ENCODE measurements at places on chromosomes 5 and 9.

GRCh38 chr9:912776-913175 lies 63.7 kb upstream of the DMRT3 start:
- no peak for DNase-seq

DNA sequence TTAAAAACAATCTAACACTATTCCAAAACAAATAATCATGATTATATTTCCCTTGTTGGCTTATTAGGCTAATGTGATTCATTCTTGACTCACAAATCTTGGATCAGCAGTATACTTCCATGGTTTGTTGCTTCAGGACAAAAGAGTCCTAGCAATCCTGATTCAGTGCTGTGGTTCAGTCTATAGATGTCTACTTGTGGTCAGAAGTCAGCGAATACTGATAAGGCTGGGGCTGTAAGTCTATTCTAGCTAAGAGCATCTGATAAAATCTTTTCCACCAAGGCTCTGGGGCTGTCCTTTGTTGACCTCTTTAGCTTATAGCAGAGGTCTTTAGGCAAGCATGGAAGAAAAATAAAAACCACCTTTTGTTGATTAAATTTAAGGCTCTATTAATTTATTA lies 4.4 kb upstream of the SMIM3 start:
- DNase-seq, result no peak

DNA sequence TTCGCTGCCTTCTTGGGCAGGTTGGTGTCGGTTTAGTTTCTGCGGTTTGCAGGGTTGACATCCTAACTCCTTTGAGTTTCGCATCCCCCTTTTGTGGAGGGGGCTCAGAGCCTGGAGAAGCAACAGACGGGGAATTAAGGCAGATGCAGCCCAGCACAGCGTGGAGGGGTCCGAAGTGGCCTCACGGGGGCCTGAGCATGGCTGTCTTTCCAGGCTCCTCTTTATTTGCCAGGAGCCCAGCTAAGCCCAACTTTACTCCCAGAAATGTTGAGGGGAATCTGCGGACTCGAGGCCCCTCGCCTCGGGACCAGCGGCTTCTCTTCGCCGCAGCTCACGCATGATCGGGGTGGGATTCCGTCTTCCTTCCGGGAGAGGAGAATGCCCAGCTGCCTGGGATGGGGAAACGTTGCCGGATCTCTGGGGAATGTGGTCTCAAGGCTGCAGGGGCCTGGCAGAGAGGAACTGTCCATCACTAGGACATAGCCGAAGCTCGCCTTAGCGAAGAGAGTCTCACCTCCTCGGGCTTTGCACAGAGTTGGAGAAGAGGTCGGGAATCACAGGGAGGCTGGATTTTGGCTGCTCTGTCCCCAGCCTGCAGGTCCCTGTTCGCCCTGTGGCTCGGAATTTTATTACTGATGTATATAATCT lies 1.3 kb downstream of the RAI14 start:
- no peak for DNase-seq

DNA sequence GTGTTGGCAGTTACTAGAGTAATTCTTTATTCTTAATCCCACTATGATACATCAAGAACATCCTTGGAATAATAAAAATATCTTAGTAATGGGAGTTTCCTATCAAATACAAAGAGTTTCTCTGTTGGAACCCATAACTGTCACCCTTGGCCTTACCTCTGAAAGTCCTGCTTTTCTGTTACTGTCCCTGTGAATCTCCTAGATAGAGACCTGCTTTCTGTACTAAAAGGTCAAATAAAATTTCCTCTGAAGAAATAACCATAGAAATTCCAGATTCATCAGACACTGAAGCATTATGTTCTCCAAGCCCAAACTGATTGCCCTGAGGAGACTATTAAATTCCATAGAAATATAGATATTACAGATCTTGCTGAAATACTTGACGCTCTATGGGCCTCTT lies 63.0 kb downstream of the KCNV2 start:
- no peak for DNase-seq

DNA sequence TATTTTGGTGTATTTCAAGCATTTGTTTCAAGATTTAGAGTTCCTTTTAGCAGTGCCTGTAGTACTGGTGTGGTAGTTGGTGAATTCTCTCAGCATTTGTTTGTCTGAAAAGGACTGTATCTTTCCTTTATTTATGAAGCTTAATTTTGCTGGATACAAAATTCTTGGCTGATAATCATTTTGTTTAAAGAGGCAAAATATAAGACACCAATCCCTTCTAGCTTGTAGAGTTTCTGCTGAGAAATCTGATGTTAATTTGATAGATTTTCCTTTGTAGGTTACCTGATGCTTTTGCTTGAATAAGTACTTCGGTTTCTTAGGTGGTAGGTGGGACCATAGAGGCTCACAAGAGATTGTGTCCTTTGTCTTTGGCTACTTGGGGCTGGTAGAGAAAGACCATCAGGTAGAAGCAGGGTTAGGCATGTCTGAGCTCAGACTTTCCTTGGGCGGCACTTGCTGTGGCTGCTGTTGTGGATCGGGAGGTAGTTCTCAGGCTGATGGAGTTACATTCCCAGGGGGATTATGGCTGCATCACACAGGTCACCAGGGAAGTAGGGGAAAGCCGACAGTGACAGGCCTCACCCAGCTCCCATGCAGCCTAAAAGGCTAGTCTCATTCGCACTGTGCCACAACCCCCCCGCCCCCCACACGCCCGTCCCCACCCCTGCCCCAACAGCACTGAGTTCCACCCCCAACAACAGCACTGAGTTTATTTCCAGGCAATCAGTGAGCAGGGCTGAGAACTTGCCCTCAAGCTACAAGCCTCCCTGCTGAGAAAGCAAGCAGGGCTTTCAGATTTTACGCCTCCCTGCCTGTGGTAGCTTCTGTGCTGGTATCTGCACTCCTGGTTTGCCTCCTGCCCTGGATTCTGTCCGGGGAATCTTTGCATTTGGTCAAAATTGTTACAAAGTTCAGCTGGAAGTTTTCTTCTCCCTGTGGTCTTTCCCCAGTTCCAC lies 127.1 kb upstream of the GLRA1 start:
- no peak for DNase-seq

- DNase-seq, result no peak
Measured at GRCh38 chr5:167208911-167209310, 1082.5 kb upstream of the WWC1 start.

DNA sequence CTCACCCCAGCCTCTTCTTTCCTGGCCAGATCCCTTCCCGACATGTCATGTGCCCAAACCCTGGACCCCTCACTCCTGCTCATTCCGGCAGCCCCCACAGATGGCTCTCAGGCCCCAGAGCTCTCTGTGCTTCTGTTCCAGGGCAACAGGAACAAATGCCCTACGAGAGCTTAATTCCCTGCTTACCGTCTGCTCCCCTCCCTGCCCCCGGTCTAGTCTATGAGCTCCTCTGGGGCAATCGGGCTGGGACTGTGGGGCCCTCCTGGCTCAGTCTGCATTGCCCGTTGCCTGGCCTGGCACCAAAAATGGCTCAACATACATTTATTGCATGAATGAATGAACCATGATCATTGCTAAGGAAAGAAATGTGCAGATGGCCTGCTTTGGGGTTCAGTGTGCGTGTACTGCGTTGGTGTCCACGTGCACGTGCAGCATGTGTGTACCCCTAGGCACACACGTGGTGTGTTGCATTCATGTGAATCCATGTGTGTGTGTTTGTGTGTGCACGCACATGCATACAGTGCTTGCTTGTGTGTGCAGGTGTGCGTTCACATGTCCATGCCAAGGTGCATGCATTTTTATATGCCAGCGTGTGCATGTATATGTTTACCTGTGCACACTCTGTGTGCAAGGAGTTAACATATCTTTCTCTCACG lies 201.2 kb upstream of the IER5L start:
- no peak for DNase-seq

GRCh38 chr9:7243838-7244237 lies 486.1 kb downstream of the KDM4C start:
- DNase-seq, result no peak

DNA sequence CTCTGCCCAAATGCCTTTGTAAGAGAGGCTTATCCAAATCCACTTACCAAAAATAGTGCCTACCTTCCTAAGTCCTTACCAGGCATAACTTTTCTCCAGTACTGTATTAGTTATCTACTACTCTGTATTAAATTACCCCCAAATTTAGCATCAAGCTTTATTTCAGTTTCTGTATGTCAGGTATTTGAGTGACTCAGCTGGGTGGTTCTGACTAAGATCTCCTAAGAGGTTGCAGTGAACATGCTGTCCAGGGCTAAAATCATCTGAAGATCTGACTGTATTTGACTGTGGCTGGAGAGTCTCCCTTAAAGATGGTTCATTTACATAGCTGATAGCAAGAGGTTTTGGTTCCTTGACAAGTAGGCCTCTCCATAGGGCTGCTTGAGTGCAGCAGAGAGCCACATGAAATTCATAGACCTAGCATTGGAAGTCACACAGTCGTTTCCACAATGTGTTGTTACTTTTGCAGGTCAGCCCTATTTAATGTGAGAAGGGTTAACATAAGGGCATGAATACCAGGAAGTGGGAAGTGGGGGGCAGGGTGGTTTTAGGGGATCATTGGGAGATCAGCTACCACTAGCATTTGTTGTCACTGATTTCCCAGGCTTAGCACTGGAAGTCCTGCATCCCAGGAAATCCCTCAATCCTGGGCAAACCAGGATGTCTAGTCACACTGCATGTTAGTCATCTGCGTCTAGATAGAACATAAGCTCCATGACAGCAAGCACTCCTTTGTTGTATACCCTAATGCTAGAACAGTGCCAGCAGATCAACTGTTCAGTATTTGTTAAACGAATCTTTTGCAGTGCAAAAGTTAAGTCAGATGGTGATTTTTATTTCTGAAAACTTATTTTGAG lies 2.0 kb upstream of the ZNF622 start:
- DNase-seq, result no peak

DNA sequence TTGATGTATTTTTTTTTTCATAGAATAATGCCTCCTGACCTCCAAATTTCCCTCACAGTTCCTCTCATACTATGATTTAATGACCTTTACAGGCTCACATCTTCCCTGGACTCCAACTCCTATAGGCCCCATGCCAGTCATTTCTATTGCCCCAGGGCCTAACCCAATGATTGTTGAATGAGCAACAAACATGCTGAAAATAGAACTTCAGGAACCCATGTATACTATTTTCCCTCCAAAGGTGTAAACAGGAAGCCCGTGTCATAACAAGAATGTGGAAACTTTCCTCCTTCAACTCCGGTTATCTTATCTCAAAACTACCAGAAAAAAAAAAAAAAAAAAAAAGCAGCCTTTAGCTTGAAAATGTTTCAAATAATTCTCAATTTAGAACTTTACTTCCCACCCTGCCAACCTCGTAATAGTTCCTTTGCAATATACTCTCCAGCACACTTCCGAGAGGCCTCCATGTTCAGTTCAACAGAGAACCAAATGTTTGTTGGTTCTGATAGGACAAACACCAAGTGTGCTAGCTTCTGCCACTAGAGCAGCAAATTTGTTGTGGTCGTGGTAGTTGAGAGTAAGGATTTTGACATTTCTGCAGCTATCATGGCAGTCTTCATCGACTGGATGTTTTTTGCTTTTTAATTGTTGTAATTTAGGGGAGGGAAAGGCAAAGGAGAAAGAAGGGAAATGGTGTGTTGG lies 25.8 kb downstream of the TRPM6 start:
- DNase-seq, result no peak

- no peak for DNase-seq
Measured at GRCh38 chr9:129875181-129875611, 39.9 kb downstream of the USP20 start.

DNA sequence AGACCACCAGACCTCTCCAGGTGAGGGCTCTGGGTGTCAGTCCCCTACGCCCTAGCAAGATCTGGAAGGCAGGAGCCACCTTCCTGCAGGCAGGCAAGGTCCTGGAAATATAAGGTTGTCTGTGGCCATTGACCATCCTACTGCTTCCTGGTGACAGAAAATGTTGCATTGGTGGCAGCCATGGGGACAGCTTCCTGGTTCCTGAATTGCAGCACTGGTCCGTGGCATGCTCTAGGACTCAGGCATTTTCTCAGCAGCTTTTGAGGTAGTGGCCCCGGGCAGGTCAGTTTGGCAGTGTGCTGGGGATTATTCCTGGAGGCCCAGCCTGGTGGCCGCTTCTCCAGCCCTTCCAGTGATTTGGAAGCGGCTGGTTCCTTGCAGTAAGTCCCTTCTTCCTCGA lies 36.6 kb upstream of the KCNMB1 start:
- no peak for DNase-seq

DNA sequence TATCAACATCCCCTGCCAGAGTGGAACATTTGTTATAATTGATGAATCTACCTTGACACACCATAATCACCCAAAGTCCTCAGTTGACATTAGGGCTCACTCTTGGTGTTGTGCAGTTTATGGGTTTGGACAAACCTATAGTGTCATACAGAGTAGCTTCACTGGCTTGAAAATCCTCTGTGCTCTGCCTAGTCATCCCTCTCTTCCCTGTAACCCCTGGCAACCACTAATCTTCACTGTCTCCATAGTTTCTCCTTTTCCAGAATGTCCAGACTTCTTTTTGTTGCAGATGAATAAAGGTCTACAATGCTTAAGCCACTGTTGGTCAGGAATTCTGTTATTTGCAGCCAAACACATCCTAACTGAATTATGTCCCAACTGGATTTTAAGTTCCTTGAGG lies 22.5 kb upstream of the SUB1 start:
- no peak for DNase-seq

- DNase-seq, result no peak
Measured at GRCh38 chr5:130066644-130067043, 162.4 kb downstream of the CHSY3 start.

- DNase-seq, result no peak
Measured at GRCh38 chr9:72203205-72203803, 54.1 kb downstream of the GDA start.

DNA sequence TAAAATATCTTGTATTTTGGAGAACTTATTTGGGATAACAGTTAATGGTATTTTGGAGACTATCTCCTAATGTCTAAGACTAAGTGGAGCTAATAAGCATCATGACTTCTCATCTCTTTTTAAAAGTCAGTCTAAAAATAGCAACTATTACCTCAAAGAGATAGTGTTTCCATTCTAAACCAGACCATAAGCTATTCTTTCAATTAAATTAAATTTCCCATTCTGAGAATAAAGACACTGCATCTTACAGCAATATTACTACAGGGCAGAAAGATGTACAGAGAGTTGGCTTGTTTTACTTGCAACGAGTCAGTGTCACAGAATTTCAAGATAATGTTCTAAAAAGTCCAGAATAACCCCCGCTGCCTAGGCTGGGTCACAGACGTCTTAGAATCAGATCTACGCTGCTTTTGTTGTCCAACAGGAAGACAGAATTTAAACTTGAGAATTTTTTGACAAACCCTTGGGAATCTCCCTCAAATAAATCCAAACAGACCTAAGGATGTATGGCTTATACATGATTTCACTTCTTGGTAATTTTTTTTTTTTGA lies 98.9 kb downstream of the USP20 start:
- DNase-seq, result no peak

DNA sequence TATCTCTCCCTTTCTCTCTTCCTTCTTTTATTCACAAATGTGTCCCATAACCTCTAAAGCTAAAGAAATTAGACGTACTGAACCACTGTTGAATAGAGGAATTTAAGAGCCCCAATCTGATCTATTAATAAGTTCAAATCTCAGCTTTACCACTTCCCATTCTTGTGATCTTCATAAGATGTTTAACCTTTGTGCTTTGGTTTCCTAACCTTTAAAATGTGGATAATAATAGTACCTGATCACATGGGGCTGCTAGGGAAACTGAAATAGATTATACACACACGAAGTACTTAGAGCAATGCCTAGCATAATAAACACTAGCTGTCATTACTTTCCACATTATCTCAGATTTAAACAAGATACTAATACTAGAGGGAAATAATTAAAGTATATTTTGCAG lies 324.3 kb upstream of the SEMA6A start:
- DNase-seq, result no peak

GRCh38 chr5:118121258-118121657 lies 867.1 kb downstream of the DTWD2 start:
- no peak for DNase-seq

All from stimulated activated CD8-positive, alpha-beta memory T cell treated with anti-CD3 and anti-CD28 coated beads, Interleukin-4, amount 100 ng/mL, for 1 hour (primary cell).